ENCODE measurements at places on chromosomes 6 and 20. TPM values are rescaled to one million over a fixed set of nuclear protein-coding genes. Genes with fewer than 3 reads are reported as not detected.

The CSNK2A1 gene
- total RNA-seq = 151 TPM

GRCh38 chr6:147709396-147710272, 201.1 kb downstream of the SAMD5 start:
- no peaks in the 10 kb centered on the region for H3K36me3 ChIP-seq
- no peaks in the 10 kb centered on the region for H3K4me1 ChIP-seq
- H3K4me3 ChIP-seq = no peak overlapping the region
- DNase-seq = no peak

- no peaks in the 10 kb centered on the region for H3K4me1 ChIP-seq
- peak; percentile 80 for DNase-seq
- no peaks in the 10 kb centered on the region for H3K36me3 ChIP-seq
- no peak overlapping the region for H3K4me3 ChIP-seq
- no peak overlapping the region for H3K27ac ChIP-seq
- no peaks in the 10 kb centered on the region for H3K27me3 ChIP-seq
Measured at GRCh38 chr6:48641544-48641943, 530.5 kb upstream of the PTCHD4 start.

The GPLD1 gene
- 0.28 TPM for total RNA-seq

GRCh38 chr6:95636552-95637431, 59.5 kb downstream of the MANEA start:
- no peak overlapping the region for H3K27ac ChIP-seq
- H3K36me3 ChIP-seq = no peaks in the 10 kb centered on the region
- no peak for DNase-seq
- no peaks in the 10 kb centered on the region for H3K4me1 ChIP-seq
- no peaks in the 10 kb centered on the region for H3K27me3 ChIP-seq

The OPN5 gene
- total RNA-seq = not detected

The GATA5 gene
- not detected for total RNA-seq

The SPEF1 gene
- total RNA-seq = under 0.01 TPM

The LRRC73 gene
- total RNA-seq = under 0.01 TPM

DNA sequence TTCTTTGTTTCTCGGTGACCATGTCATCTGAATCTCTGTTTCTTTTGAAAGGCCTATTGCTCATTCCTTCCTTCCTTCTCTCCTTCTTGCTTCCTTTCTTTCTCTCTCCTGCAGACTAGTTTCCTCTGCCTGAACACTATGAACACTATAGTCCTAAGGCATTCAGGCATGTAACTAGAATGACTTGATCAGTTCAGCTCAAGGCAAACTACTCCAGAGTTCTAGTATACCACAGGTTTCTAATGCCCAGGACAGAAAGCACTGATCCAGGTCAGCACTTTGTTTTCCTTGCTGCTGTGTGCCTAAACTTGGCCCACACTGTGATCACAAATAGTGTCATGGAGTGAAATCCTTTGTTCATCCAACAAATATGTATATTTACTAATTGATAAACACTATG, 324.1 kb upstream of the GJE1 start:
- no peaks in the 10 kb centered on the region for H3K27me3 ChIP-seq
- no peaks in the 10 kb centered on the region for H3K36me3 ChIP-seq
- H3K4me3 ChIP-seq = no peak overlapping the region
- no peak overlapping the region for H3K27ac ChIP-seq

The TNNC2 gene
- 0.28 TPM for total RNA-seq
